ENCODE measurements at places on chromosomes 5 and 9. TPM values are rescaled to one million over a fixed set of nuclear protein-coding genes. Genes with fewer than 3 reads are reported as not detected.

The SARDH gene
- 52.5 TPM for total RNA-seq

The STC2 gene
- total RNA-seq = 1,426 TPM

The FLT4 gene
- total RNA-seq = 3.2 TPM

The MRPL22 gene
- total RNA-seq = 17.8 TPM

The CDX1 gene
- total RNA-seq = not detected

The SLC36A3 gene
- not detected for total RNA-seq

Data from LHCN-M2 (cell line).